ENCODE measurements at places on chromosomes 4 and X. TPM values are rescaled to one million over a fixed set of nuclear protein-coding genes. Genes with fewer than 3 reads are reported as not detected.
A peak's percentile ranks its signal among the peaks of the same experiment; 100 is the strongest.

CENPI gene
- 5.3 TPM for total RNA-seq

PRDM5 gene
- total RNA-seq: 9.3 TPM

CT45A5 gene
- not detected for total RNA-seq

HELT gene
- not detected for total RNA-seq

AFF2 gene
- 0.05 TPM for total RNA-seq

TRIM75 gene
- not detected for total RNA-seq

CCDC120 gene
- total RNA-seq: 11.3 TPM

TLR8 gene
- total RNA-seq: 1.6 TPM

S100P gene
- total RNA-seq: 137 TPM

ZNF157 gene
- not detected for total RNA-seq

MED28 gene
- 36.7 TPM for total RNA-seq

FOXR2 gene
- total RNA-seq: not detected

HSD17B11 gene
- total RNA-seq: 138 TPM

STK32B gene
- 0.82 TPM for total RNA-seq

GRCh38 chrX:124407226-124407625, 60.9 kb downstream of the SH2D1A start:
- no peak for DNase-seq

DNA sequence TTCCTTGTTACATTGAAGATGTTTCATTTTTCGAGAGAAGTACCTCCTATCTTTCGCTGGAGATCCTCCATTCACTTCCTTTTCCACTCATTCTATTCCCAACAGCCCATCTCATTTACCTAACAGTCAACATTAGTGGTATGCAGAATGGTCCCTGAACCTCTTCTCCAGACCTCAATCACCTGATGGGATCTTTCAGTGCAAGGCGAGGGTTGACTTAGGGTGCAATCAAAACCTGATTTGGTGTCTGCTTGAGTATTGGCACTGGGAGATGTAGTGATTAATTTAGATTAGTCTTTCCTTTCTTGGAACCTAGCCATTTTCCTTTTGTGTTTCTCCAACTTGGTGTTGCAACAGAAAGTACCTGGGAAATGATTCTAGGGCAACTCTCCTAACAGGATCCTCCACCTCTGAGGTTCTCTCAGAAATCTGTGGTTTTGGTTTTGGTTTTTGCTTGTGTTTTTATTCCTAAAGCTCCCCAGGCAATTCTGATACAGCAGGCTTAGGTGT, 18.4 kb downstream of the DDX3X start:
- DNase-seq: no peak

DNA sequence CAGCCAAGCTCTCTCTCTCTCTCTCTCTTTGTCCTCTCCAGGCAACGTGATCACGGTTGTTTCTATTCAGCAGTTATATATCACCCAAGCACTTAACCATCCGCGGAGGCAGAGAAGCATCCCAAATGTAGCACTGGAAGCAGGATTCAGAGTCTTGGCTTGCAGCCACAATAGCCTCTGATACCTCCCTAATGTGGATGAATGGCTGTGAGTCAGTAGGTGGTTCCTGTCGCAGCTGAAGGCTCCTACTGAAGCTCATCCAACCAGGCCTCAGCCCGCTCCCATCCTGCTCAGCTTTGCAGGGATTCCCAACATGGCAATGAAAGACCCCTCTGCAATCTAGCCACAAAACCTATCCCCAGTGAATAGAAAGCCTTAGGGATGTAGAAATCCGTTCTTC, 5.1 kb downstream of the HS6ST2 start:
- DNase-seq: no peak

DNA sequence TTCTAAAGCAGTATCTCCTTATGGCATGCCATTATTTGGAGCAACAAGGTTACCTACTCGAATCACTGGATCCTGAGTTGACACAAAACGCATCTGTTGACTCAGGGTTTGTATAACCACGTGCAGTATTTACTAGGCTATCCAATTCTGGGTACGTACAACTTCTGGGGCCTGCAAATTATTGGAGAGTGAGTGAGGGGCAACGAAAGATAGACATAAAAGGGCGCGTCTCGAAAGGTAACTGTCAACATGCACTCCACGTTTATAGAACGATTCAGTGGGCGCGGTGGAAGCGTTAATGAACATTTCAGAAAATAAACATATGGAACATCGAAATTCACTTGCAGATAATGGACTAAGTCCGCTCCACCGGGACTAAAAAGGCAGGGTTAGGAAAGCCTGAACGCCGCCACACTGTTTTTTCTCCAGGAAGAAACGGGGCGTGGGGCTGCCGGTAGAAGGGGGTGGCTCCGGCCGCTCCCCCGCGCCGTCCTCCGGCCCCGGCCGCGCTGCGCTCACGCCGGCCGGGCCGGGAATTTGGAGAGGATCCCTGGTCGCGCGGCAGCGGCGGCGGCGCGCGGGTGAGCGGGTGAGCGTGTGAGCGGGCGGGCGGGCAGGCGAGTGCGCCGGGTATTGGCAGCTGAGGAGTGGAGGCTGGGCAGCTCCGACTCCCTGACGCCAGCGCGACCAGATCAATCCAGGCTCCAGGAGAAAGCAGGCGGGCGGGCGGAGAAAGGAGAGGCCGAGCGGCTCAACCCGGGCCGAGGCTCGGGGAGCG, at the start of gene SMAD1:
Gene SMAD1 (plus strand): TSS at position 690 of the 778 bp plus-strand sequence. CDS start 32,761 bp downstream, outside the sequence.
- DNase-seq: peak; percentile 77

GRCh38 chrX:97797076-97797475, 913.4 kb downstream of the RPA4 start:
- no peak for DNase-seq

- DNase-seq: no peak
Measured at GRCh38 chr4:3342182-3342854, 49.5 kb downstream of the RGS12 start.

- DNase-seq: no peak
Measured at GRCh38 chrX:475926-476723, 89.4 kb upstream of the PPP2R3B start.

GRCh38 chr4:113293674-113294073, 244.2 kb downstream of the ANK2 start:
- DNase-seq: no peak

DNA sequence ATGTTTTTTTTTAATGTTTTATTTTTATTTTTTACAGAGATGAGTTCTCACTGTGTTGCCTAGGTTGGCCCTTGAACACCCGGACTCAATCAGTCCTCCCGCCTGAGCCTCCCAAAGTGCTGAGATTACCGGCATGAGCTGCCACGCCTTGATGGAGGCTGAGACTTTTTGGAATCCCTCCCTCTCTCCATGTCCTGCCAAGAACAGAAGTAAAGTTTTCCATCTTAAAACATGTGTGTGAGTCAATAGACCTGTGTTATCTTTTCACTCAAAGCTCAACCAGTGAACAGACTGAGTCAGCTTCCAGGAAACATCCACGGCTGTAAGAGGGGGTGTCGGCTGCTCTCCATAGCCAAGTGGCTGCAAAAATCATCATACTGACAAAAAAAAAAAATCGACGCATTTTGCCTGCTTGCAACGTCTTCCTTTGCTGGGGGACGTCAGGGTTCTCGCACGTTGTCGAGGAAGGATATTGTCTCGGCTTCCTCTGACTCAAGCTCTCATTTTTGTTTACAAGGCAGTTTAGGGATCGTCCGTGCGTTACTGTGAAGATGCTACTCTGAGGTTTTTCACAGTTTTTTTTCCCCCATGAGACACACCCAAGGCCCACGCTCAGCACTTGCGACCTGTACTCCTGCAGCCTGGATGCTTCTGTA, 10.0 kb upstream of the ASMTL start:
- DNase-seq: no peak

- no peak for DNase-seq
Measured at GRCh38 chrX:107968623-107969022, 13.5 kb downstream of the TEX13B start.

DNA sequence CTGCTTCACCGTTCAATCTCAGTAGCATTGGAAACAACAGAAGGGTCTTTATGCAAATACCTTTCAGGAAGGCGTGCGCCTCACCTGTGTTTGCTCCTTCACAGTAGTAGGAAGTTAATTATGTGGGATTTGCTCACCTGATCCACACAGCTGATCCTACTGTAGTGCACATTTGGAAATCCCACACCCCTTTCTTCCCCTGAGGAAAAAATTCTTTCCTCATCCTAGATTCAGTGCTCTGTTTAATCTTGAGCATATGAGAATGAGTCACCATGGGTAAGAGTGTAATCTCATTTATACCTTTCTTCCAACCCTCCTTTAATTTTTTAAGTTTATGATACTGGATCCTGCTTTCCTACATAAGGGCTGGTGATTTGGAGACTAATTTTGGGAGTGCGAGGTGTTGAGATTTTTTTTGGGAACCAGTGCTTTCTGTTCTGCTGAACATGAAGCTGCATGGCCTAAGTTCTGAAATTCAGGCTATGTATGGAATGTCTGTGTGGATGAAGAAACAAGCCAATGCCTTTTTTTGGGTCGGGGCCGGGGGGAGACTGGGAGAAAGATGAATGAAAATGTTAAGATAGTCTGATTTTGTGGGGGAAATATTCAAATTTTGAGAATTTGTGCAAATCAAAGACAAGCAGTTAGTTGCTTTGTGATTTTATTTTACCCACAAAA, 19.0 kb downstream of the GAB1 start:
- no peak for DNase-seq

- no peak for DNase-seq
Measured at GRCh38 chr4:44928785-44929184, 202.4 kb upstream of the GNPDA2 start.

- DNase-seq: no peak
Measured at GRCh38 chrX:810186-810585, 179.6 kb downstream of the SHOX start.

- no peak for DNase-seq
Measured at GRCh38 chrX:153400146-153401132, 711 bp downstream of the PNMA6E start.

- DNase-seq: no peak
Measured at GRCh38 chr4:73487233-73487632, 5.7 kb downstream of the AFM start.

GRCh38 chr4:1295405-1296055, 5.8 kb downstream of the MAEA start:
- DNase-seq: no peak

DNA sequence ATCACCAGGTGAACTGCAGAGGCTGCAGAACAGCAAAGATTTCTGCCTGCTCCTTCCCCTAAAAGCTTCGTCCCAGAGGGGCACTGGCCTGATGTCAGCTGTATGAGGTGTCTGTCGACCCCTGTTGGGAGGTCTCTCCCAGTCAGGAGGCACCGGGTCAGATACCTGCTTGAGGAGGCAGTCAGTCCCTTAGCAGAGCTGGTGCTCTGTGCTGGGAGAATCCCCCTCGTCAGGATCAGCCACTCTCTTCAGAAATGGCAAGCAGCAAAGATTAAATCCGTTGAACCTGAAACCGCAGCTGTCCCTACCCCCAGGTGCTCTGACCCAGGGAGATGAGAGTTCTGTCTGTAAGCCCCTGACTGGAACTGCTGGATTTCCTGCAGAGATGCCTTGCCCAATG, 1166.3 kb upstream of the ADGRL3 start:
- no peak for DNase-seq

DNA sequence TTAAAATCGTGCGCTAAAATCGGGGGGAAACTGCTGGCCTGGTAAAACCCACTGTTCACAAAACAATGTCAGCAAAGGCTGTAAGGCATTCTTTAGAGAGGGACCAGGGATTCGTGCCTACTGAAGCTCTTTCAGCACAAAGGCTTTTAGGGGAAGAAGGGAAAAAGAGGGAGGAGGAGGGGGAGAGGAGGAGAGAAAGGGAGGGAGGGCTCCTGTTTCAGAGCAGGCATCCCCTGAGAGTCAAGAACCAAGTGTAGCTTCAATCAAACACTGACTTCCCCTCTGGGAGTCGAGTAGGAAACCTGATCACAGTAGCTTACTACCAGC, 9.5 kb downstream of the BCOR start:
- no peak for DNase-seq

DNA sequence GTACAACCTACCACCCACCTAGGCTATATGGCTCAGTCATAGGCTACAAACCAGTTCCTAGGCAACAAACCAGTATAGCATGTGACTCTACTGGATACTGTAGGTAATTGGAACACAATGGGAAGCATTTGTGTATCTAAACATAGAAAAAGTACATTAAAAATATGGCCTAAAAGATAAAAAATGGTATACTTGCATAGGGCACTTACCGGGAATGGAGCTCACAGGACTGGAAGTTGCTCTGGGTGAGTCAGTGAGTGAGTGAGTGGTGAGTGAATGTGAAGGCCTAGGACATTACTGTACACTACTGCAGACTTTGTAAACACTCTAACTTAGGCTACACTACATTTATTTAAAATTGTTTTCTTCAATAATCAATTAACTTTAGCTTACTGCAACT, 139.2 kb upstream of the RBPJ start:
- DNase-seq: no peak

DNA sequence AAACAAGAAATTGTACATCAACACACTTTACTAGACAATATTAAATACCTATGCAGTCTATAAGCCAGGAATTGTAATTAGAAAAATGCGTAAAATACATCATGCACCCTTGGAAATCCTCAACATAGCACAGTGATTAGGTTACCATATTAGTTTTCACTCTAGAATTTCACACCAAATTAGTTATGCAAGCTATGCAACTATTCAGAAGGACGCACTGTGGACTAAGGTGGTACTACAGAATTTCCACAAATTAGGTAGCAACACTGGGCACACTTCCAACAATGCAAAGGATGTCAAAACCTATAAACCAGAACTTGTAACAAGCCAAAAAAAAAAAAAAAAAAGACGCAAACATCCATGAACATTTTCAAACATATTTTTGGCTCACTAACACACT, 71.1 kb upstream of the ZCCHC13 start:
- no peak for DNase-seq

DNA sequence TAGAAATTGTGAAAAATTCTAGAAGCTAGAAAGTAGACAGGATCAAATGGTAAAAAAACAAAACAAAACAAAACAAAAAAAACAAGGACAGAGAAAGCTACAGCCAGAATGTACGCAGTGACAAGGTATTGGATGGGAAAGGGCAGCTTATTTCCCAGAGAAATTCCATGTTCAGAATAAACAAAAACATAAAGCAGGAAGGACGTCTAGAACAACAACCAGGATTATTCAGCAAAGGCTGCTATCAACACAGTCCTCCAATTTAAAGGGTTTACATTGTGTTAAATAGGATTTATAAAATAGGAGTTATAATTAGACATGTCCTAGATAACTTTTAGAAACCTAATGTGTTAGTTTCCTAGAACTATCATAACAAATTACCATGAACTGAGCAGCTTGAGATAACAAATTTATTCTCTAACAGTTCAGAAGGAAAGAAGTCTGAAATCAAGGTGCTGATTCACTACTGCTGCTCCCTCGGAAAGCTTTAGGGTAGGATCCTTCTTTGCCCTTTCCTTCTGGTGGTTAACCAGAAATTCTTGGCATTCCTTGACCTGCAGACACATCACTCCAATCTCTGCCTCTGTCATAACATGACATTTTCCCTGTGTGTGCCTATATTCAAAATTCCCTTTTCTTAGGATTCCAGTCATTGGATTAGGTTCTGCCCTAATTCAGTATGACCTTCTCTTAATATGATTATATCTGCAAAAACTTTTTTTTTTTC, 175.6 kb downstream of the SNCA start:
- no peak for DNase-seq

- DNase-seq: no peak
Measured at GRCh38 chr4:123435246-123436113, 38.9 kb downstream of the SPRY1 start.

GRCh38 chr4:83207497-83208101, 77.0 kb downstream of the COQ2 start:
- peak; percentile 74 for DNase-seq
